ENCODE measurements at places on chromosomes 3 and 15.

GRCh38 chr3:23640471-23641146 lies 165.1 kb upstream of the UBE2E1 start:
- DNase-seq, result no peak

GRCh38 chr3:128362026-128362965 lies 104.4 kb downstream of the DNAJB8 start:
- DNase-seq, result no peak

- DNase-seq, result no peak
These were observed 392.5 kb upstream of the RARB start for GRCh38 chr3:25035526-25035925.

DNA sequence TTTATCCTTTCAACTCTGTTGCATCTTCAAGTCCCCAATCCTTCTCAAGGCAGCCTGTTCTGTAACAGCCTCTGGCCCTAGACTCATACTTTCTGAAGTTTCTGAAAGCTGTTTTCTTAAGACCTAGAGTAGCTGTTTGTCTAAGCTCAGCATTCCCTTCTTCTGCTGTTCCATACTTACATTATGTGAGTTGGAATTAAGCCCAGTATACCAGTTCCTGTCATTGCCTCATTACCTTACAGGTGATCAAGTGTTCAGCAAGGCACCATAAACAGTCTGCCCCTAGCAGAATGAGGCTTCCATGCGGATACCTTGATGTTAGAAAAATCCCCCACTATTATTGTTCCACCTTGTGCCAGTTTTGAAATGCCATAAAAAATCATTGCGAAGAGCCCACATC lies 180.6 kb downstream of the PLCL2 start:
- no peak for DNase-seq

- no peak for DNase-seq
These were observed 3.3 kb downstream of the TMEM115 start for GRCh38 chr3:50355829-50356552.

GRCh38 chr15:29123171-29123570 lies 146.5 kb downstream of the NSMCE3 start:
- no peak for DNase-seq

GRCh38 chr3:107458871-107459270 lies 63.9 kb upstream of the BBX start:
- no peak for DNase-seq

DNA sequence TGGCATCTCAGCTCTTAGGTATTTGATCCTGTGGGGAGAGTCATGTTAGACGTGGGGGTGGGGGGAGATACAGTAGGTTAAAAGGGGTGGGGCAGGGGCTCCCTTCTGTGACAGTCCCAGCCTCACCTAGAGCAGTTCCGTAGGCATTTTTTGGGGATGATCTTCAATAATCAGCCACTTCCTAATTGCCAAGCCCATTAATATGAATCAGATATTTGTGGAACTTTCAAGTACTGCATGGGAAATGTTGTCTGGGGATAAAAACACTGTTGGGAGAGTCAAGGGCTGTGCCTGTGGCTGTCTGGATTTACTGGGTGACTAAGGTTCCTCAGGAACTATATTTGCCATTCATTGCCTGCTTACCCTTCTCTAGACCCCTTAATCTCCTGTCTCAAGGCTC lies 9.5 kb downstream of the C3orf52 start:
- no peak for DNase-seq

- DNase-seq, result no peak
These were observed 7.3 kb downstream of the MYLK start for GRCh38 chr3:123876858-123877257.

- DNase-seq, result no peak
These were observed 136.9 kb downstream of the FRMD5 start for GRCh38 chr15:44058126-44058525.

DNA sequence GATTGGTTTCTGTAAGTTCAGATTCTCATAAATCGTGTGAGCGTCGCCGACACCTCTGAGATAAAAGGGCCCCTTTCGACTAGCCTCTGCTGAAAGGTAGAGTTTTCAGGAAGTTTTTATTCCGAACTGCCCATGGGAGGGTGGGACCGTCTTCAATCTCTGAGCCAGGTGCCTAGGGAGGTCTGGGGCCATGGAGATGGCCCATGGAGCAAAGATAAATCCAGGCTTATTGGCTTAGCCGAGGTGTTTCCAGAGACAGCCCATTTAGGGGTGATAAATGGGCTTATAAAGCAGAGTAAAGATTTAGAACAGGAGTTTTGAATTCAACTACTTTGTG lies 442 bp downstream of the QTRT2 start:
- no peak for DNase-seq

GRCh38 chr3:12194209-12194608 lies 35.5 kb upstream of the TIMP4 start:
- no peak for DNase-seq

DNA sequence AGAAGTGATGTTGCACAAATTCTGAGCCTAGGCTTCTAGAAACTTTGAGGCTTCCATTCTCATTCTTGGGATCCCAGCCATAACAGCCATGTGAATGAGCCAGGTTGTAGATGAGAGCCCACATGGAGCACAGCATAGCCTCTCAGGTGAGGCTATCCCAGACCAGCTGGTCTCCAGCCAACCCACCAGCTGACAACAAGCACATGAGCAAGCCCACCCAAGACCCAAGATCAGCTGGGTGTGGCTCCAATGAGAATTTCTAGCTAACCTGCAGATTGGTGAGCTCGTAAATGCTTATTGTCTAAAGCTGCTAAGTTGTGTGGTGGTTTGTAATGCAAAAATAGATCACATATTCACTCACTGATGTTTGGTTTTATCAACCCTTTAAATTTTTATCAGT lies 14.4 kb downstream of the KY start:
- DNase-seq, result no peak

DNA sequence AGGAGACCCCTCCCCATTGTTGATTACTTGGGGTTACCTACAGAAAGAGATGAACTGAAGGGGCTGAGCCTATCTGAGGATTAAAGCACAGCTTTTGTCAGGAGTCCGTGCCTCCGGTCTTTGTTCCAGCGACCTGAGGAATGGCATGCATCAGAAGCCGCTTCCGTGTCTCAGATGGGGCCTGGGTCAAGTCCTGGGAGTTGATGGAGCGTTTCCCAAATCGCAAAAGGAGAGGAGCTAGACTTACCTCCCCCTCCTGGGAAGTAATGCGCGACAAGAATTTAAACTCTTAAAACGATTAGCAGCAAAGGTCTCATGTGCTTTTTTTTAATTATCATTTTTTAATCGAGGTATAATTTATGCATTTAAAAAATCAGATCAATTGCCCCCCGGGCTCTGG lies 983 bp upstream of the ALDH1A3 start:
- no peak for DNase-seq

DNA sequence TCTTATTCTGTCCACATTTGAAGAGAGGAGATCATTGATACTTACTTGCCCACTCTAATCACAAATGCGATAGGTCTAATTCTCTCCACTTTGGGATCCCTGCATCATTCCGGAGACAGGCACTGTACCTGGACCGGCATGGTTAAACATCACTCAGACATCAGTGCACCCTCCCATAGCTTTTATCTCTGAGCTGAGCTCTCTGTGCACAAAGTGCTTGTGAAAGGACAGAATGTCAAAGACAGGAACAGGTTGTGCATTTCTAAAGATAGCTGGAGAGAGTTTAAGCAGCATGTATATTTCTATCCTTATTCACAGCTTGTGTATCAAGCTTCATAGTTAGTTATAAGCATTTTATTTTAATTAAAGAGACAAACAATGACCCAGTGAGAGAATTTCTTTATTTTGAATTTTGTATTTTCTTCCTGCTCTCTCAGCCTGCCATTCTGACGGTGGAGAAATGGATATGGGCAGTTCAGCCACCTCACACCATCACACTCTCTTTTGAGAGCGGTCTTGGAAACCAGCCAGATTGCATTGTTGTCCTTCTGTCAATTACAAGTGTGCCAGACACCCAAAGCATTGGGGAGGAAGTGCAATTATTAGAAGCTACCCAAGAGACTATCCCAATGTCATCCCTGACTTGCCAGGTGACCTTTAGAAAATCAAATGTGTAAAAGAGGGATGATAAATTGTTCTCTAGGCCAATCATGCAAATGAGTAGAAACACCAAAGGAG lies 65.2 kb upstream of the CHL1 start:
- DNase-seq, result no peak

GRCh38 chr3:135491491-135492205 lies 473.9 kb upstream of the PPP2R3A start:
- no peak for DNase-seq

DNA sequence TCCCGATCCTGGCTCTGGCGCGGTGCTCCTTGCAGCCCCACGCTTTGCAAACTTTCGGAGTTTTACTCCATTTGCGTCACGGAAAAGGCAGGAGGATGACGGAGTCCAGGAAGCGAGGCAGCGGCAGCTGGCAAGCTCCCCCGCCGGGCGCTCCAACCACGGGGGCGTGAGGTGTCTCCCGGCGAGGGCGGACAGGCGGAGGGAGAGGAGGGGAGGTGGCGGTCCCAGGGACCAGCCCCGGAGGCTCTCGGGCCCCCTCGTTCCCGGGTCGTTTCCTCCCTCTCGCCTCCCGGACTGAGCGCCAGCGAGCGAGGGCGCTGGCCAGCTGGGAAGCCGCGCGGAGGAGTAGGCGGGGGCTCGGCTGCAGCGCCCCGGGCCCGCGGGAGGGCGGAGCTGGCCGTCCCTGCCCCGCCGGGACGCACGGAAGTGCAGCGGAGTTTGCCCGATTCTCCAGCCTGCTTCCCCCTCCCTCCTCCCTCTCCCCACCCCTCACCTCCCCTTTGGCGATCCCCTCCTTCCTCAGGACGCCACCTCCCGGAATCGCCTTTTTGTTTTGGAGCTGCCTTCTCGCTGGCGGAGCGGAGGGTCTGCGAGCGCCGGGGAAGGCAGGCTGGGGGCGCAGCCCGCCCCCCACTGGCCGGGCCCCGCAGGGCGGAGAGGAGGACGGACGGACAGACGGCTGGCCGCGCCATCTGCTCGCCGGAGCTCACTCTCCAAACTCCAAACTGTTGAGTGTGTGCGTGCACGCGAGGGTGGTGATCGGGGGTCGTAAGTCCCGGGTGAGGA lies at the start of gene SNX33:
SNX33 (plus strand) TSS at position 543 of the 786 bp plus-strand sequence. CDS start 1,191 bp downstream, outside the sequence.
- peak; percentile 32 for DNase-seq
